ENCODE measurements at places on chromosomes 6 and 20. TPM values are rescaled to one million over a fixed set of nuclear protein-coding genes. Genes with fewer than 3 reads are reported as not detected.

The SALL4 gene
- 0.17 TPM for total RNA-seq

The EFCAB8 gene
- 0.22 TPM for total RNA-seq

The TPBG gene
- 0.39 TPM for total RNA-seq

The CPNE5 gene
- total RNA-seq = not detected

The EDN1 gene
- total RNA-seq = 0.15 TPM

The TSBP1 gene
- total RNA-seq = not detected

The NKX2-4 gene
- not detected for total RNA-seq

The SNPH gene
- total RNA-seq = 0.09 TPM

The TREM1 gene
- total RNA-seq = not detected

The HLA-DRB1 gene
- not detected for total RNA-seq

The HMGCLL1 gene
- not detected for total RNA-seq

The MAP1LC3A gene
- total RNA-seq = not detected

The NSFL1C gene
- 62.7 TPM for total RNA-seq

The PPP1R16B gene
- total RNA-seq = 0.02 TPM

The SLC22A3 gene
- total RNA-seq = 31.5 TPM

The CCR6 gene
- 4.2 TPM for total RNA-seq

The SAMD10 gene
- total RNA-seq = 6.1 TPM

The SRC gene
- 54.7 TPM for total RNA-seq

The SEL1L2 gene
- not detected for total RNA-seq

The TNFAIP3 gene
- 24.7 TPM for total RNA-seq

The RAB5IF gene
- total RNA-seq = 292 TPM

The GPLD1 gene
- 7.6 TPM for total RNA-seq
